ENCODE measurements at places on chromosomes 11 and 22.
A peak's percentile ranks its signal among the peaks of the same experiment; 100 is the strongest.

- no peaks in the 10 kb centered on the region for H3K36me3 ChIP-seq
- no peak overlapping the region for H3K27ac ChIP-seq
- DNase-seq, result no peak
- no peaks in the 10 kb centered on the region for H3K4me1 ChIP-seq
Observed at GRCh38 chr11:80214413-80214812, 773.6 kb upstream of the TENM4 start.

DNA sequence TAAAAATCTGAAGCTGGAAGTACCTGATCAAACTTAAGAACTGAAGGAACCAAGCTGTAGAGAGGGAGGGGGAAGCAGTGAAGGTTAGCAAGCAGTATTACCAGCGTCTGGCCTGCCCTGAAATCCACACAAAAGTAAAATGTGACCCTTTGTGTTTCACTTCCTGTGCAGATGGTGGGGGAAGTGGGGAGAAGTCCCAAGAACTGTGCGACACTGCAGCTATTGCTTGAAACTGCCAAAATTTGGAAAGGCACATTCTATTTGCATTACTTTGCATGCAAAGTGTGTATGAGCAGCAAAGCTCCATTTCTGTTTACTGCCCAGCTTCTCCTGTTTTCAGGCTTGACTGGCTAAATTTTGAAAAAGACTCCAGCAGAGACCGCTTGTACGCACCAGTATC, 72.1 kb upstream of the BMAL1 start:
- H3K4me3 ChIP-seq, result no peak overlapping the region
- H3K36me3 ChIP-seq, result no peaks in the 10 kb centered on the region
- peaks cover 8% of the 10 kb centered on the region for H3K27me3 ChIP-seq
- peak overlapping the region; percentile 83 for H3K27ac ChIP-seq
- no peak for DNase-seq

- H3K4me1 ChIP-seq, result peaks cover 80% of the 10 kb centered on the region
- no peak for DNase-seq
- no peaks in the 10 kb centered on the region for H3K27me3 ChIP-seq
Observed at GRCh38 chr11:115300660-115301428, 203.4 kb downstream of the CADM1 start.

GRCh38 chr11:85021058-85021457, 606.1 kb downstream of the DLG2 start:
- no peak overlapping the region for H3K4me3 ChIP-seq
- no peak overlapping the region for H3K27ac ChIP-seq
- H3K27me3 ChIP-seq, result no peaks in the 10 kb centered on the region
- DNase-seq, result no peak
- no peaks in the 10 kb centered on the region for H3K36me3 ChIP-seq

DNA sequence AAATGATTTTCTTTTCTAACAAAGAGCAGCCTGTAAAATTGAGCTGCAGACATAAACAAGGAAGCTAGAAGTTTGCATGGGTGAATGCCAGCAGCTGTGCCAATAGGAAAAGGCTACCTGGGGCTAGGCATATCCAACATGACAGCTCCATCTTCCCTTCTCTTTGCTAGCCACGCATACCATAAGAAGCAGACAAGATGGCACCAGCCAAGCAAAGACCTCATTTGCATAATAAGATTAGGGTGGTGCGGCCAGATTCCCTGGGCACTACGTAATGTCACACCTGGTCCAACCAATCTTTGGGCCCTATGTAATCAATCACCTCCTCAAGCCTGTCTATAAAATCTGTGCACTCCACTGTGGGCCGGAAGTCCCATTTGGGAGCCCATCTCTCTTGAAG, 108.3 kb downstream of the SWAP70 start:
- peaks cover 20% of the 10 kb centered on the region for H3K36me3 ChIP-seq
- H3K27ac ChIP-seq, result no peak overlapping the region
- H3K4me1 ChIP-seq, result peaks cover 24% of the 10 kb centered on the region
- no peak overlapping the region for H3K4me3 ChIP-seq
- no peaks in the 10 kb centered on the region for H3K27me3 ChIP-seq

DNA sequence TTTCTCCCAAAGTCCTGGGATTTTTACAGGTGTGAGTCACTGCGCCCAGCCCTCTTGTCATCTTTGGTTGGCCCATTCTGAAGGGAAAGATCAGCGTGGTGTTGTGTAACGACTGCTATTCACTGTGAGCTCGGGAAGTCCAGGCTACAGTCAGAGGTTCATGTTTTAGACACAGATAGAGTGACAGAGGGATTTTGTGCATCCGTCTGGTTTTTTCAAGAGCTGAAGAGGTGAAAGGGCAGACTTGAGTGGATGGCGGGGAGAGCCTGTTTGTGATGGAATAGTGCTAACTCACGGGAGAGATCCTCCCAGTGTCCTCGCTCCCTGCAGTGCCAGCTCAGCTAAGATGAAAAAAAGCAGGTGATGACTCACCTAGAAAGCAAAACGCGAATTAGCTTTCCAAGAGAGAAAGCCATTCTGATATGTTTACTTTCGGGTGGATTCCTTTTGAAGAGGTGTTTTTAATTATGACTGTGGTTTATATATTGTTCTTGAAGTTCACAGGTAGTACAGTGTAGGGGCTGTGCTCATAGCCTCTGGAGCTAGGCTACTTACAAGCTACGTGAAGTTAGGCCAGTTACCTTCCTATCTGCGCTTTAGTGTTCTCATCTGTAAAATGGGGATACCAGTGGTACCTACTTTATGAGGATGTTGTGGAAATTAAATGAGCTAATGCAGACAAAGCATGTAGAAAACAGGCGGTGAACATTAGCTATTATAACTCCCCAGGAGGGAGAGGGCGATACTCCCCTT, 67.2 kb downstream of the C11orf91 start:
- peaks cover 3% of the 10 kb centered on the region for H3K27me3 ChIP-seq
- H3K36me3 ChIP-seq, result peaks cover 23% of the 10 kb centered on the region
- no peak for DNase-seq
- no peak overlapping the region for H3K4me3 ChIP-seq

DNA sequence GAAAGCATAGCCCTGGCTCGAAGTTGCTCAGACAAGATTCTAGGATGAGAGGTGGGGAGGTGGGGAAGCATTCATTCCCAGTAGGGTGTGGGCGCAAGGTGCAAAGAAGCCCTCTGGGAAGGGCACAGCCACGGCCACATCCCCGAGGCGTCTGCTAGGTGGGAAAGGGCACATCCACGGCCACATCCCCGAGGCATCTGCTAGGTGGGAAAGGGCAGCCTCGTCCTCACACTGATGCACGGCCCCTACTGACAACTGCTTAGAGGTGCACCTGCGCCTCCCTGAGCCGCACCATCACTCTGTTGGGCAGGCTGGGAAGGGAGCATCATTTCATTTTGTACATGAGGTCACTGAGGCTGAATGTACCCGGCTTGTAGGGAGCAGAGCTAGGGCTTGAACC, 94.6 kb upstream of the PITPNB start:
- peak overlapping the region; percentile 94 for H3K27ac ChIP-seq
- H3K27me3 ChIP-seq, result no peaks in the 10 kb centered on the region
- no peaks in the 10 kb centered on the region for H3K36me3 ChIP-seq
- peaks cover 68% of the 10 kb centered on the region for H3K4me1 ChIP-seq
- no peak overlapping the region for H3K4me3 ChIP-seq

- no peak for DNase-seq
- peaks cover 21% of the 10 kb centered on the region for H3K4me1 ChIP-seq
- no peaks in the 10 kb centered on the region for H3K36me3 ChIP-seq
- no peak overlapping the region for H3K4me3 ChIP-seq
- H3K27ac ChIP-seq, result no peak overlapping the region
Observed at GRCh38 chr11:83721263-83721662, 435.1 kb upstream of the CCDC90B start.

DNA sequence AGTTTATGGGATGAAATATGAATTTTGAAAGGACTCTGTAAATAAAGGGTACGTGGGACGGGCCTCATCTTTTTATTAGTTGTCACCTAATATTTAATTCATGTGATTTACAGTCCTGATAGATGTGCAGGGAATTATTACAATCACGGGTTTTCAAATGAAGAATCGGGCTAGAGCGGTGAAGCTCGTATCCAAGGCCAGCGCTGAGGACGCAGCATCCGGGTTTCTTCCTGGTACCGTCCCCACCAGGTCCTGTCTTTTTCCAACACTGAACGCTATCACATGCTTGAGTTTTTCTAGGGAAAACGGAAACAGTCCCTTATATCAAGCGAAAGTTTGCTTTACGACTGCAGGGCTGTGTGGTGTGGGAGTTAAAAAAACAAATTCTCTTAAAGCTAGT, 787 bp downstream of the SMDT1 start:
- H3K36me3 ChIP-seq, result peaks cover 32% of the 10 kb centered on the region
- DNase-seq, result no peak
- H3K4me1 ChIP-seq, result peaks cover 50% of the 10 kb centered on the region

GRCh38 chr11:34098813-34099212, 6.6 kb upstream of the NAT10 start:
- H3K27me3 ChIP-seq, result no peaks in the 10 kb centered on the region
- no peak for DNase-seq
- no peaks in the 10 kb centered on the region for H3K4me1 ChIP-seq
- no peak overlapping the region for H3K27ac ChIP-seq
- no peak overlapping the region for H3K4me3 ChIP-seq

DNA sequence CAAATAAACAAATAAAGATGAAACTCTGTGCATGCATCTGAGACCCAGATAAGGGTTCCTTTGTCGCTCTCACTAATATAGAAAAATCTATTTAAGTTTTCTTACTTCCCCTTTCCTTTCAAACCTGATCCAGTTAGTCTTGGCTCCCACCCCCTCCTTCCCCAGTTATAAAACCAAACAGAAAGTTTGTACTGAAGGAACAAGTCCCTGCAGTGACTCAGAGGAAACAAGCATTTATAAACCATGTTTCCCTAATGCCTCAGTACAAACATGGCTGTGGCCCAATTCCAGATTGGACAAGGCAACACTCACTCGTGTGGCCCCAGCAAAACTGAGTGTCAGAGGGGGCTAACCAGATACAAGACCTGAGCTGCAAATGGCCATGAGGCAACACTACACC, 65.5 kb upstream of the ARHGAP20 start:
- DNase-seq, result no peak
- peaks cover 5% of the 10 kb centered on the region for H3K27me3 ChIP-seq
- no peak overlapping the region for H3K4me3 ChIP-seq
- no peaks in the 10 kb centered on the region for H3K36me3 ChIP-seq
- no peak overlapping the region for H3K27ac ChIP-seq
- H3K4me1 ChIP-seq, result no peaks in the 10 kb centered on the region

DNA sequence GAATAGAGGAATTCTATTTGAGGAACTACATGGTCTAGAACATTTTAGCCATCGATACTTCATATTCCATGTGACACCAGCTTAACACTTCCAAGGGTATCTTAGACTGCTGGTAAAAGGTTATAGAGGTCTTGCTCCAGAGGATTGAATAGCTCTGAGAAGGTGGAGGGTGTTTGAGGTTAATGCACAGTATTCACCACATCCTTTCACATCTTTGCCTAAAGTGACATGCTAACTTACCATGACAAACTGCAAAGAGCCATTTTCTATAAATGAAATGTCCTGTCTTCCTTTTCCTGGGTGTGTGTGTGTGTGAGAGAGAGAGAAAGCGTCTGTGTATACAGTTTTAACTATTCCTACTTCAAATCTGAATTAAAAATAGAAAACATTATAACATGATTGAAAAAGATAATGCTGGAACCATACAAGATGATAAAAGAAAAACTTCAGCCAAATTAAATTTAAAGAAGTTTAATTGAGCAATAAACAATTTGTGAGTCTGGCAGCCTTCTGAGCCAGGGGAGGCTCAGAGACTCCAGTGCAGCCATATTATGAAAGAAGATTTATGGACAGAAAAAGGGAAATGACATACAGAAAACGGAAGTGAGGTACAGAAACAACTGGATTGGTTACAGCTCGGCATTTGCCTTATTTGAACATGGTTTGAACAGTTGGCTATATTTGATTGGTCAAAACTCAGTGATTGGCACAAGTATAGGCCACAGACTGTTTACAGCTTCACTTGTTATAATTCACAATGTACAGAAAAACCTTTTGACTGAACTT, 320.9 kb upstream of the CCDC179 start:
- no peaks in the 10 kb centered on the region for H3K27me3 ChIP-seq
- no peaks in the 10 kb centered on the region for H3K4me1 ChIP-seq
- H3K36me3 ChIP-seq, result no peaks in the 10 kb centered on the region
- DNase-seq, result no peak

DNA sequence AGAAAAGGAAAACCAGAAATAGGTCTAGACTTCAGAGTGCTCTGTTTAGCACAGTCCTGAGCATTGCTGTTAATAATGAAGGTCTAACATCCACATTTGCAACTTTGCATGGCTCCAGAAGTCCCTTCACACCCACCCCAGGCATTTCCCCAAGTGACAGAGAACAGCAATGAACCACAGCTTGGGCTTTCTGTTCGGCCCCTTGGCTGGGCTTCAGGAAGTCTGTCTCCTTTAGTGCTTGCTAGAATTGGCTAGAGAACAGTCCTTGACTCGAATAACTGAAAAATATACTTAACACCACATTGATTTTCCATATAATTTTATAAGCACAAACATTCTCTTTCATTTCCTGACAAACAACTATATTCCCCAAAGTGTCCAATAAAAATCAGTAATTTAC, 29.3 kb upstream of the TENM4 start:
- no peaks in the 10 kb centered on the region for H3K36me3 ChIP-seq
- DNase-seq, result no peak
- H3K27me3 ChIP-seq, result peaks cover 27% of the 10 kb centered on the region

DNA sequence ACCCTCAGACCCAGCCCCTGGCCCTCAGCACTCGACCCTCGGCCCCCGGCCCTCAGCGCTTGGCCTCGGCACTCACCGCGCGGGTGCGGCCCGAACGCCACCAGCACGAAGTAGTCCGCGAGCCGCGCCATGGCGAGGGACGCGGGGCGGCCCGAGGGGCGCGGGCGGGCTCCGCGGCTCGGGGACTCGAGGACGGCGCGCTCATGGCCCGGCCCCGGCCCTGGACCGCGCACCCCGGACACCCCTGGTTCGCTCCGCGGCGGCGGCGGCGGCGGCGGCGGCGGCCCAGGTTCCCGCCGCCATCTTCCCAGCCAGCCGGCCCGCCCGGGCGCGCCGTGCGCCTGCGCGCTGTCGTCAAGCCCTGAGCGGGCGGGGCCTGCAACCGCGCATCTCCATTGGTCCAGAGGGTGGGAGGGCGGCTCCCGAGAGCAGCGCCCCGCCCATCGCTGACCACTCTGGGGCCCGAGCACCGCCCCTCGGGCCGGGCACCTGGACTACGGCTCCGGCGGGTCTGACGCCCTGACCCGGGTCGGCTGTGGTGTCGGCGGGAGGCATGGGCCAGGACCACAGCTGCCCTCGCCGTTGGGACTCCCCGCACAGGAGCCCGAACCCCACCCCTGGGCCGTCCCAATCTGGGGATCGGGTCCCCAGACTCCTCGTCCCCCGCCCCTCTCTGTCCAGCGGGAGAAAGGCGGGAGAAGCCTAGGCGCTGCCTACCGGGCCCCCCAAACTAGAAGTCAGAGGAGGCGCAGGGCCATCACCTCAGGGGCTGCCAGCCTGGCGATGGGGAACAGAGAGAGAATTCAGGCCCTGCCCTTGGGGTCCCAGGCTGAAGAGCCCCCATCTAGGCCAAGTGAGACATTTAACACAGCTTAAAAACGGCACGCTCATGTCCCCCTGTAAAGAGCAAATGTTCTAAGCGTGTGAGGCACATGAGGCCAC, at the start of gene SBF1:
SBF1 (minus strand) TSS at position 326 of the 942 bp plus-strand sequence; CDS start at position 131, 195 bp downstream.
- DNase-seq, result peak; percentile 95
- H3K27me3 ChIP-seq, result peaks cover 26% of the 10 kb centered on the region
- no peaks in the 10 kb centered on the region for H3K36me3 ChIP-seq
- peak within 1 kb of the TSS; percentile 11 for H3K27ac ChIP-seq

Data from nephron progenitor cell (in vitro differentiated cells).